Left ventricle myocardium inferior (tissue), 1 donor: ENCODE measurements at places on chromosomes 12 and 14. TPM values are rescaled to one million over a fixed set of nuclear protein-coding genes. Genes with fewer than 3 reads are reported as not detected.

DNA sequence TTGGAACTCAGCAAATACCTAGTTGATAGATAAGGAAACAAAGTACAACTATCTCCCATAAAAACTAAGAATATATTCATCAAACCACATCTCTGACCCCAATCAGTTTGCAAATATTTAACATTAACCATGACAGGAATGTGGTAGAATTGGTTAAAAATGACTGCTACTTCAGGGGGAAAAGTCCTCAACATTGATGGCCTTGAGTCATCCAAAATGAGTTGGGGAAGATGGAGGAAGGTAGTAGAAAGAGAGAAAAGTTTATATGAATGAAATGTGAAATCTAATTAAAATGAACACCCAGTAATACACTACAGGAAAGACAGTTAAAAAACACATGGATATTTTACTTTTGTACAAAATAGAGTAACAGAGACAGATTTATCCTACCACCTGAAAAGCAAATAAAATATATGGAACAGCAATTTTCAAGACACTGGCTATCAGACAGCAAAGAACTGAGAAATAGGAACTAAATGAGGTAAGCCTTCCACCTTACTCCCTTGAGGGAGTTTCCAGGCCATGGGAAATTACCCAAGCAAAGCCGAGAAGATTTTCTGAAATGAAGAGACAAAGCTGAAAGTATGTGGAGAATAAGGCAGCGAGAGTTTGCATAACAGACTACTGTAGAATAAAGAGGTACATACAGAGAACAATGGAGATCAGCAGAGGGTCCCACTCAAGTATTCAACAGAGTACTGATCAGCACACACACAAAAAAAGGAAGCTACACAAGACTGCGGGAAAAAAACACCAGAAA lies 49.6 kb downstream of the TC2N start:
- H3K27me3 ChIP-seq: no peaks in the 10 kb centered on the region
- H3K4me1 ChIP-seq: no peaks in the 10 kb centered on the region
- H3K27ac ChIP-seq: no peak overlapping the region
- DNase-seq: no peak

DNA sequence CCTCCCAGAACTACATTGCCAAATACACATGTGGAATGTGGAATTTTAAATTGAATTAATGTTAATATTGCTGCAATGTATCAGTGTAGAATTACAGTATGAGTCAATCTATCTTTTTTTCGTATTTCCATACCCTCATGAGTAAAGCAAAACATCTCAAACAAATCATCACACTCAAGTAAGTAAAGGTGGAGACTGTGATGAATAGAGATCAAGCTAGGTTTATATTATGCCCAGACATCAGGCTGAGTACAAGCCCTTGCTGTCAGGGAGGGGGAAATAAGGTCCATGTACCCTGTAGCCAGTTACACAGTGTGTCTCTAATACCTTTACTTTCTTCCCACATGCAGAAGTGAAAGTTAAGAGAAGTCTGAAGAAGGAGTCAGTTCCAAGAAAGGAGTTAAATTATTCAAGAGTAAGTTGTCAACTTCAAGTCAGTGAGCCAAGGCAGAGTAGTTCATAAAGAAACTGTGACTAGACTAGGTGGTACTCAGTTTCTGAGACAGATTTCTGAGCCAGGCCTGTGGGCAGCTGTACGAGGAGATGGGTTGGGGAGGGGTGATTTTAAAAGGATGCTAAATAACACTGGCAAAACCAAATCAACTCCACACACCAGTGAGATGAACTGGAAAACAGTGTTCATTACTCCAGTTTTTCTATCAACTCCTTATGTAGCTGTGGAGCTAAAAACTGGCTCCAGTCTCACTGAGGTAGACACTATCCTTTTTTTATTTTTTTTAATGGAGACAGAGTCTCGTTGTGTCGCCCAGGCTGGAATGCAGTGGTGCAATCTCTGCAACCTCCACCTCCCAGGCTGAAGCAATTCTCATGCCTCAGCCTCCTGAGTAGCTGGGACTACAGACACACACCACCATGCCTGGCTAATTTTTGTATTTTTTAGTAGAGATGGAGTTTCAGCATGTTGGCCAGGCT lies 23.8 kb upstream of the STK38L start:
- H3K27ac ChIP-seq: no peak overlapping the region
- H3K36me3 ChIP-seq: no peaks in the 10 kb centered on the region
- no peak for DNase-seq
- H3K4me3 ChIP-seq: no peak overlapping the region

ALX1 gene
- not detected for total RNA-seq

- H3K4me3 ChIP-seq: no peak overlapping the region
- H3K27me3 ChIP-seq: no peaks in the 10 kb centered on the region
- H3K27ac ChIP-seq: no peak overlapping the region
- no peaks in the 10 kb centered on the region for H3K4me1 ChIP-seq
Observed at GRCh38 chr14:38405851-38406635, 150.2 kb upstream of the CLEC14A start.

GRCh38 chr12:42124764-42125387 lies 19.8 kb downstream of the GXYLT1 start:
- no peak for DNase-seq
- no peak overlapping the region for H3K27ac ChIP-seq
- H3K4me3 ChIP-seq: no peak overlapping the region
- no peaks in the 10 kb centered on the region for H3K27me3 ChIP-seq

DNA sequence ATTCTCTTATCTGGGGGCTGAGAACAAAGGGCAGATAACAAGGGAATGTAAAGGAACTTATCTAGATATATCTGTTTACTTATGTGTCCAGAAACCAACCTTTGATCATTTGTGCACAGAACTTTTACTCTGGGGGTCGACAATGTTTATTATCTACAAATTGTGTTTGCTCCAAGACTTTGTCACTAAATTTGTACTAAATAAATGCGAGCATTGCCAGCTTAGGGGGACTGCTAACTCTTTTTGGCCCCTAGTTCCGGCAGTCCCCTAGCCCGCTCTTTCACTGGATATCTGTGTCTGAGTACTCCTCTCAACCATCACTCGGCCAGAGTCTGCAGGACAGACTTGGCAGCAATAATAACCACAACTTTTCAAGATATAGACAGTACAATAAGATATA lies 88.2 kb downstream of the FSCB start:
- no peaks in the 10 kb centered on the region for H3K27me3 ChIP-seq
- DNase-seq: no peak
- no peak overlapping the region for H3K27ac ChIP-seq
- H3K36me3 ChIP-seq: no peaks in the 10 kb centered on the region
- no peak overlapping the region for H3K4me3 ChIP-seq
